ENCODE measurements at places on chromosomes 5 and 9.

GRCh38 chr5:78805474-78806124 is 157.0 kb upstream of the LHFPL2 start:
- DNase-seq = no peak

DNA sequence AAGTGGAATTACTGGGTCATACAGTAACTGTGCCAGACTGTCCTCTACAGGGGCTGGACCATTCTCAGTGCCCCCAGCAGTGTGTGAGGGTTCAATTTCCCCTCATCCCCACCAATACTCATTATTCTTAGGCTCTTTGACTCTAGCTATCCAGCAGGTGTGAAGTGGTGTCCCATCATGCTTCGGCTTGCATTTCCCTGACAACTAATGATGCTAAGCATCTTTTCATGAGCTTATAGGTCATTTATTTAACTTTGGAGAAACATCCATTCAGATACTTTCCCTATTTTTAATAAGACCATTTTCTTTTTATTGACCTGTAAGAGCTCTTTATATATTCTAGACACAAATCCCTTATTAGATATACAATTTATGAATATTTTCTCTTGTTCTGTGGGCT is 63.6 kb downstream of the ADAMTS2 start:
- no peak for DNase-seq

- no peak for DNase-seq
Measured at GRCh38 chr5:31758803-31759425, 120.0 kb downstream of the PDZD2 start.

GRCh38 chr9:92289708-92290390 is 3.6 kb downstream of the IARS1 start:
- DNase-seq = no peak

DNA sequence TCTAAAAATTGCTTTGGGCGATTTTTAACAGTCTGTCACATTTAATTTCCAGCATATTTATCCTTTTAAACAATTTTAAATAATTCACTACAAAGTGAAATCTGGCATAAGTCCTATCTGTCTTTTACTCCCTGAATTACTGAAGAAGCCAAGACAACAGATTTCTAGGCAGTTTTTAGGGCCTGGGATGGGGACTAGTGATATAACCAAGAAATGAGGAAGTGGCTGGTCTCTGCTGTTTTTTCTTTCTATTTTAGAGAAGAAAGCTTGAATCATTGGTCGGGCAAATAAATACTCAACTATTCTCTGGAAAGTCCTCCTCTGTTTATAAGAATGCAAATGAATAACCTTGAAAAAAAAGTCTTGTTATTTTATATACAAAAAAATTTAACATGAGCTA is 79.7 kb upstream of the SSBP2 start:
- DNase-seq = no peak

- no peak for DNase-seq
Measured at GRCh38 chr5:171323806-171324632, 15.0 kb downstream of the TLX3 start.

- DNase-seq = no peak
Measured at GRCh38 chr5:9421884-9422283, 124.0 kb downstream of the SEMA5A start.

- DNase-seq = no peak
Measured at GRCh38 chr5:176806137-176806536, 4.2 kb upstream of the UNC5A start.

DNA sequence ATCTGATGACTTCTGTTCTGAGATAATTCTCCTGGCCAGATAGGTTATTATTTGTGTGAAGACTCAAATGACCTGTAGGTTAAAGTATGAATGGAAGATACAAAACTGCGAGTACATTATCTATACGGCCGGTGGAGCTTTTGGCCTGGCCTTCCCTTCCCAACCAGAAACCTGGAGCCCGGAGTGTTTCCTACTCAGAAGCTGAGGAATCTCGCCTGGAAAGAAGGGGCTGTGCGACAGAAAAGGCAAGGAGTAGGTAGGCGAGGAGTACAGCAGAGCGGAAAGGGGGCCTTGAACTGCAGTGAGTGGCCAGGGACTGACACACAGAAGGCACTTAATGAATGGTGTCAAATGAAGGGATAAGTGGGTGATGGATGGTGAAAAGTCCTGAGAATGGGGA is 34.6 kb downstream of the ANGPTL2 start:
- DNase-seq = no peak

- no peak for DNase-seq
Measured at GRCh38 chr9:130265431-130266235, at the start of gene HMCN2. TSS of gene HMCN2 (plus strand) at chr9:130265760. CDS start at chr9:130265879, 119 bp downstream.

DNA sequence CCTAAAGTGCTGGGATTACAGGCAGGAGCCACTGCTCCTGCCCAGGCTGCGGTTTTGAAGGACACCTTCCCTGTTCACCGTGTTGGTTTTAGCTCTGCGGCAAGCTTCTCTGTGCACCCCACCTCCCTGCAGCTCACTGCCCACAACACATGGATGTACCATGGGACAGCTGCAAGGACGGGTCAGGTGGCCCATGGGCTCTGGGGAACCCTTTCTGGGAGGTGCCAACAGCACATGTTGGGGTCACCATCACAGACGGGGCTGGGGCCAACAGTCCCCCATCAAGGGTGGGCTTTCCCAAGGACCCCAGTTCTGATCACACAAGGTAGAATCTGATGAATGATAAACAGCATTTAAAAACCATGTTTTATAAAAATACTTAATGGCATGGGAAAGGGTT is 7.5 kb downstream of the EXD3 start:
- DNase-seq = no peak

DNA sequence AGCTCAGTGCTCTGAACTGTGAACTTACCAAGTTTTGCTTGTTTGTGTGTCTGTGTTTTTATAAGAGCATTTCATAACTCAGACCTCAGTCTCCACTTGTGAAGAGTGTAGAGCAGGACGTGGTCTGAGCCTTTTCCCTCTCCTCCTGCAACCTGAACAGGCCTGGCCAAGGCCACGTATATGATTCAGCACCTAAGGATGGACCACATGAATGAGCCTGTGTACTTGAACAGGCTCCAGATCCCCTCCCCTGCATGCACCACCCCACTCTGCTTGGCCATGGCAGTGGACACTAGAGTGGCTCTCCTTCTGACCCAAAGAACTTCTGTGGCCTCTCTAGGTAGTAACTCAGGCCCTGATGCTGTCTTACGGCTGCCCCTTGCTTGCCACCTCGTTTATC is 125.9 kb upstream of the FSTL4 start:
- DNase-seq = no peak

DNA sequence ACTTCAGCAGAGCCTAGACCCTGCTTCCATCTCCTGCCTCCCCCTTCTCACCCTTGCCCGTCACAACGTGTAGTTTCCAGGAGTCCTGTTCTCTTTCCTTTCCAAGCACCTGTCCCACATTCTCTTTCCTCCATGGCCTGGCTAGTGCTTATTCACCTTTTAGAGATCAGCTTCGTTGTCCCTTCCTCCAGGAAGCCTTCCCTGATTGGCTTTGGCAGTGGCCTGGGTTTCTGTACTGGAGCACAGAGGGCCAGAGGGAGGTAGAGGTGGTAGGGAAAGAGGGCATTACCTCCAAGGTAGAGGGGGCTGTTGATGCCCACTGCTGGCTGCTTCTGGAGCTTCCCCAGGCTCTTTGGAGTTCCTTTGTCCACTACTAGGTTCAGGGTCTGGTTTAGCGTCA is 93.7 kb upstream of the PANK3 start:
- no peak for DNase-seq

GRCh38 chr9:127905788-127906191 is 6.4 kb upstream of the ST6GALNAC6 start:
- DNase-seq = no peak

- DNase-seq = no peak
Measured at GRCh38 chr5:110251366-110251765, 475.1 kb downstream of the TMEM232 start.

DNA sequence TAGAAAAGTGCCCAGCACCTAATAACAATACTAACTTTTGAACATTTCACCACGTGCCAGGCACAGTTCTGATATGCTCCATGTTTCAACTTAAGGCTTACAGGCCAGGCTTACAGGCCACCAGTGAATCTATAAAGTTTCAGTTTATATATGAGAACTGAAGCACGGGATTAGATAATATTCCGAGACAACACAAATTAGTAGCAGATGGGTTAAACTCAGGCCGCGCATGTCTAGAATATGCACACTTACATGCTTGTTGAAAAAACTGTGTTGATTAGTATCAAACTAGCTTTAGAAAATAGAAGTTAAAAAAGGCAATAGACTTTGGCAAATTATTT is 587.9 kb downstream of the MTRR start:
- DNase-seq = no peak

DNA sequence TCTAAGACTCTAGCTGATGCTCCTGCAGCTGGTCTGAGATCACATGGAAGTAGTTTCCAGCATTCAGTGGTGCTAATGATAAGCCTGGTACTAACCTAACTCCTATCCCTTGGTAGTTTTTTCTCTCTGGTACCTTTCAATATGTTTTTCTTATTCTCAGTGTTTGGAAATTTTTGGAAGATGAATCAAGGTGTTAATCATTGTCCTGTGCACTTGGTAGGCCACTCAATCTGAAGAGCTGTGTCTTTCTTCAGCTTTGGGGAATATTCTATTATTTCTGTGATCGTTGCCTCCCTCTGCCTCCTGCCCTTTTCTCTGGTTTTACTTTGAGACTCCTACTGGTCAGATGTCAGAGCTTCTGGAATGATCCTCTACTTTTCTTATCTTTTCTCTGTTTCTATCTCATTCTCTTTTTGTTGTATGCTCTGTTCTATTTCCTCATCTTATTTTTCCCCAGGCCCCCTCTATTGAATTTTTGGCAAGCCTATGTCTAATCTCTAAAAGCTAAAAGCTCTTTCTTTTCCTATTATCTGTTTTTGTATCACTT is 136.8 kb downstream of the APBA1 start:
- DNase-seq = no peak

- DNase-seq = no peak
Measured at GRCh38 chr5:178245389-178245788, 12.8 kb upstream of the PHYKPL start.

DNA sequence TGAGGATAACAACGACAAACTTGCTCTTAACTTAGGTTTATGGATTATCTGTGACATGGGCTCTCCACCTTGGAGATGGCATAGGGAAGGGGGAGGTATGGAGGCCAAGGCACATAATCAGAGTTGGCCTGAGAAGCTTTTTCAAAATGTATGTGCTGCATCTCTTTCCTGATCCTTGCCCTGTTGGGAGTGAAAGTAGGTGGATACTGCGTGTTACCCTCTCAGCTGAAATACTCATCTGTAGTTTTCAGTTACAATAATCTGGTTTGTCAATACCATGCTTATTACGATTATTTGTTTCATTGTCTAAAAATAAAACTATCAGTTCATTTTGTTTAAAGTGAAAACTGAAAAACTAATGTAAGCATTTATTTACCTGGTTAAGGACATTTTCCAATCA is 86.7 kb downstream of the SLC44A1 start:
- no peak for DNase-seq

- DNase-seq = no peak
Measured at GRCh38 chr5:7251132-7251531, 144.8 kb upstream of the ADCY2 start.

DNA sequence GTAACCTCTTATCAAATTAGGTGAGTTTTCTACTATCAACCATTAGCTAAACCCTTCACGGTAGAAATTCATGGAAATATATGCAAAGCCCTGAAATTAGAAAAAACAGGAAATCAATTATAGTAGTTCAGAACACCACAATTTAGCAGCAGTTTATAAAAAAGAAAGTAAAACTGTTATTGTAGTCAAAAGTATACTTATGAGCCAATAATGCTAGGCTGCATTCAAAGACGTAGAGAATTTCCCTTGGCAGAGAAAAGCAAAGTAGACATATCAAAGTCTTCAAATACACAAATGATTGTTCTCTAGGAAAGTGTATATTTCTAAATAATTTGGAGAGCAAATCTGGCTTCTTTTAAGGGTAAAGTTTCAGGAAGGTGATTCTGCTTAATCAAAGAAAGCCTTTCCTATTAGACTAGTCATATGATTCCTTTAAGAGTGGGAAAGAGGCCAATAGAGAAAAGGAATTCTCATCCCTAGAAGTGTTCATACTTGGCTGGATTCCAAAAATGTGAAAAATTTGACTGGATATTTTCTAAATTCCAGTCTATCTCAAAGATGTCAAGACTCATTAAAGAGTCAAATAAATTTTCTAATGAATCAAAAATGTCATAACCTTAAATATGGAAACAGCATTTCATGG is 185.5 kb downstream of the SMC2 start:
- no peak for DNase-seq

GRCh38 chr5:157484768-157485167 is 24.8 kb downstream of the NIPAL4 start:
- no peak for DNase-seq

GRCh38 chr5:83313436-83313835 is 158.1 kb upstream of the VCAN start:
- no peak for DNase-seq

DNA sequence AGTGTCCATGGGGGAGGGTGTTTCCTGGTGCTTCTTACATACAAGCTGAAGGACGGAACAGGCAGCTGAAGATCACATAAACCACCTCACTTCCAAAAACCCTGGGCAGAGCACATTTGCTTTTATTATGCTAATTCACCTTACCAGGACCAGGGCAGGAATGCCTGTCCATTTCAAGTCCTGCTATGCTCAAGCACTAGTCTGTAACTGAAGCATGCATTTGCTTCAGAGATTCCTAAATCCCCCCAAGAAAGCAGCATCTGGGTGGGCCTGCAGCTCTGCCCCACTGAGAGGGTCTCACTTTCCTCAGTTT is 9.4 kb upstream of the NACC2 start:
- no peak for DNase-seq

DNA sequence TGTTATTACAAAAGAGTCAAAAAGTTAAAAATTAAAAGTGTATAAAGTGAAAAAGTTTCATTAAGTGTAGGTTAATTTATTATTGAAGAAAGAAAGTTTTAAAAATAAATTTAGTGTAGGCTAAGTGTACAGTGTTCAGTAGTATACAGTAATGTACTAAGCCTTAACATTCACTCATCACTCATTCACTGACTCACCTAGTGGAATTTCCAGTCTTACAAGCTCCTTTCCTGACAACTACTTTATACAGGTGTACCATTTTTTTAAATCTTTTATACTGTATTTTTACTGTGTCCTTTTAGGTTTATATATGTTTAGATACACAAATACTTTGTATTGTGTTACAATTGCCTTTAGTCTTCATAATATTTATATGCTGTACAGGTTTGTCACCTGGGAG is 530.2 kb upstream of the FAM174A start:
- no peak for DNase-seq

DNA sequence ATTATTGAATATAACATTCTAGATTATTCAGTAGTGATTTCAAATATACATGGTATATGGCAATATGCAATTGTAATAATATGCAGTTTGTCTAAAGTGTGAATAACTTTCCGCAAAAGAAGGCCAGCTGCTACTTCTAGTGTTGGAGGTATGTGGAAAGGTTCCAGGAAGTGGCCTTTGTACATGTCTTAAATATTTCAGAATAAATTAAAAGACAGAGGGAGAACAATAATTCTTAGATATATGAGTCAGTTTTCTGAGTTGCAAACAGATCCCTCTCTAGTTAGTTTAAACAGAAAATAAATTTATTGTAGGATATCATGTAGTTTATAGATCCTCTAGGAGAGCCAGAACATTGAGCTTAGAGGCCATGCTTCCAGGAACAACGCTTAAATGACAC is 210.8 kb upstream of the ELL2 start:
- DNase-seq = no peak

- no peak for DNase-seq
Measured at GRCh38 chr9:32558408-32558934, 6.1 kb upstream of the TOPORS start.

GRCh38 chr5:76402251-76402885 is 717 bp upstream of the IQGAP2 start:
- DNase-seq = peak; percentile 20

- DNase-seq = no peak
Measured at GRCh38 chr9:38286357-38286756, 106.1 kb upstream of the ALDH1B1 start.
